ENCODE measurements at places on chromosomes 3 and 15.

- no peak for DNase-seq
These were observed 240.6 kb downstream of the OTOL1 start for GRCh38 chr3:161737171-161737570.

GRCh38 chr3:180354214-180354613 is 247.7 kb upstream of the TTC14 start:
- DNase-seq, result no peak

DNA sequence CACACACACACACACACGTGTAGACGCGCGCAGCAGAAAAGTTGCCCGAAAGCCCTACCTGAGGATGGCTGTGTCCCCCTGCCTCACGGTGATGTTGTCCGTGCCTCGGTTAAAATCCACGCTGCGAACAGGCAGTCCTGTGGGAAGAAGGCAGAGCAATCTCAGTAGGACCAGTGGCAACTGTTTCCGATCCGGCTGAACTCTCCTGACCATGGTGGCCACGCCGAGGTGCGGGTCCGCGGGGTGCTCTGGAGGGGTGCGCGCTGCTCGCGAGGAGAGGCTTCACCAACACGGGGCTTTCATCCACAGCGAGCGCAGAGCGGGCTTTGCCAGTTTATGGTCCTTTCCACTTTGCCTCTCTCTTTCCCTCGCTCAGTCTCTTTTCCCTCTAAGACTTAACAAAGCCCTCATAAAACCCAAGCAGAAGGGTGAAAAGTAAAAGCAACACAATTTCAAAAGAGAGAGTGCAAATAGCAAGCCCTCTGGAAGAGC is 422 bp downstream of the LSAMP start:
- DNase-seq, result no peak

DNA sequence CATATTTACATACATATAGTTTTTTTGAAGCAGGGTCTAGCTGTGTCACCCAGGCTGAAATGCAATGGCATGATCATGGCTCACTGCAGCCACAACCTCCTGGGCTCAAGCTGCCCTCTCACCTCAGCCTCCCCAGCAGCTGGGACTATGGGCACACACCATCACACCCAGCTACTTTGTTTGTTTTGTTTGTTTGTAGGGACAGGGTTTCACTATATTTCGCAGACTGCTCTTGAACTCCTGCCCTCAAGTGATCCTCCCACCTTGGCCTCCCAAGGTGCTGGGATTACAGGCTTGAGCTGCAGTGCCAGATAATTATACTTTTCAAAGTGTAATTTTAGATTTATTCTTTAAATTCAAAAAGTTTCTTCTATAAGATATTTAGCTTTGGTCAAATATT is 10.2 kb downstream of the GTF2A2 start:
- DNase-seq, result no peak

Data from astrocyte of the cerebellum (primary cell).